Stomach (tissue), 19 donors: ENCODE measurements at places on chromosomes 16 and 17.

DNA sequence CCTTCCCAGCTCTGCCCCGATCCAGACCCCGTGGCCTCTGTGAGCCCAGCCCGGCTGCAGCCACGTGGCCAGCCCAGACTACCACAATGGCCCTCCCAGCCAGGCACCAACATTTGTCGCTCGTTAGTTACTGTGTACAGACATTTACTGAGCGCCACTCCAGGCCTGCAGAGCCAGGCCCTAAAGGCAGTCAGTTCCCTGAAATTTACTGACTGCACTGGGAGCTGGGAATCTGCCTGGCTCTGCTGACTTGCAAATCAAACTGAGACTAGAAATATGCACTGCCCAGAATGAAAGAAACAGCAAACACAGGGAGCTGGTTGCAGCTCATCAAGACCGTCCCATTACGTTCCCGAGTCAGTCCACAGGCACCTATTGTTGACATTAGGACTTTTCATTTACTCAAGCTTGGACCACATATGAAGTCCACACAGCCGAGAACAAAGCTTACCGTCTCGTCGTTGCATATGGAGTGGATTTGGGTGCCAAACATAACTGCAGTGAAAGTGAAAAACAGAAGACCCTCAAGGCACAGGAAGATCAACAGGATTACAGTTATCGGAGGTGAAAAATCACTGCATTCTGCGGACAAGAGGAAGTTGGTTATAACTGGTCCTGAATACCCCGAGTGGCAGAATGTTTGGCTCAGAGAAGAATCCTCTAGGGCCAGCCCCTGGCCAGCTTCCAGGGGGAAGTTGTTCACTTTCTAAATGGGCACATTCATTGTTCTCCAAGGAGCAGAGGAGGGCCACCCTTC, 34.5 kb downstream of the ZDHHC7 start:
- peak; percentile 48 for DNase-seq

GRCh38 chr16:49491106-49491670, 117.6 kb downstream of the C16orf78 start:
- DNase-seq: no peak

GRCh38 chr16:72371307-72372086, 199.5 kb upstream of the PMFBP1 start:
- DNase-seq: no peak

- DNase-seq: no peak
These were observed 337.1 kb downstream of the CNTNAP4 start for GRCh38 chr16:76614269-76614668.

GRCh38 chr17:16516594-16517051, 24.6 kb upstream of the LRRC75A start:
- peak; percentile 68 for DNase-seq

GRCh38 chr17:65931246-65932149, 260.4 kb downstream of the CEP112 start:
- no peak for DNase-seq

DNA sequence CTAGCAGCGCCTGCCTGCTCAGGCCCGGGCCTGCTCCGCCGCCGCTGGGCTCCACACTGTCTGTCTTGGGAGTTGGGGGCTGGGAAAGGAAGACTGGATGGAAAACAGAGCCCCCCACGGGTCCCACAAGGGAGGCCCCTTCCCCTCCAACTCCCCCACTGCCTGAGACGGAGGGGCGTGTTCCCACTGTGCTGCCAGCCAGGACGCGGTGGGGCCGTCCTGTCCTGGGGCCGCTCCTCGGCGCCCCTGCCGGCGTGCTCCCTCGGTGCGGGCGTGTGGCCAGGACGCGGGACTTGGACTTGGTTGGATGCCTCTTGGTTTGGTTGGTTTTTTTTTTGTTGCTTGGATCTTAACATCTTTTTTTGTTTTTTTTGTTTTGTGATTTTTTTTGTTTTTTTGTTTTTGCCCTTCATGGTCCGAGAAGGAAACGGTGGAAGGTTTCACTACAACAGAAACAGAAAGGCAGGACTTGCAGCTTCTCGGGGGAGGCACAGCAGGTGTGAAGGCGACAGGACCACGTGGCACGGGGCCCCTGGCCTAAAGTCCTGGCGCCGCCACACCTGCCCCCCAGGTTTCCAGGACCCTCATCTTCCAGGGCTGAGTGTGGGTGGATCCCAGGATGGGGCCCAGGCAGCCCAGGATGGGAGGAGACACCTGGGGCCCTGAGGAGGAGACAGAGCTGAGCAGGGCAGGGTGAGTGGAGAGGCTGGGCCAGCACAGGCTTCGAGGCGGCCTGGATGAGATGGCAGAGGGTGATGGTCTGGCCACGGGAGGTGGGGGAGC, 16.0 kb downstream of the ENGASE start:
- DNase-seq: no peak

DNA sequence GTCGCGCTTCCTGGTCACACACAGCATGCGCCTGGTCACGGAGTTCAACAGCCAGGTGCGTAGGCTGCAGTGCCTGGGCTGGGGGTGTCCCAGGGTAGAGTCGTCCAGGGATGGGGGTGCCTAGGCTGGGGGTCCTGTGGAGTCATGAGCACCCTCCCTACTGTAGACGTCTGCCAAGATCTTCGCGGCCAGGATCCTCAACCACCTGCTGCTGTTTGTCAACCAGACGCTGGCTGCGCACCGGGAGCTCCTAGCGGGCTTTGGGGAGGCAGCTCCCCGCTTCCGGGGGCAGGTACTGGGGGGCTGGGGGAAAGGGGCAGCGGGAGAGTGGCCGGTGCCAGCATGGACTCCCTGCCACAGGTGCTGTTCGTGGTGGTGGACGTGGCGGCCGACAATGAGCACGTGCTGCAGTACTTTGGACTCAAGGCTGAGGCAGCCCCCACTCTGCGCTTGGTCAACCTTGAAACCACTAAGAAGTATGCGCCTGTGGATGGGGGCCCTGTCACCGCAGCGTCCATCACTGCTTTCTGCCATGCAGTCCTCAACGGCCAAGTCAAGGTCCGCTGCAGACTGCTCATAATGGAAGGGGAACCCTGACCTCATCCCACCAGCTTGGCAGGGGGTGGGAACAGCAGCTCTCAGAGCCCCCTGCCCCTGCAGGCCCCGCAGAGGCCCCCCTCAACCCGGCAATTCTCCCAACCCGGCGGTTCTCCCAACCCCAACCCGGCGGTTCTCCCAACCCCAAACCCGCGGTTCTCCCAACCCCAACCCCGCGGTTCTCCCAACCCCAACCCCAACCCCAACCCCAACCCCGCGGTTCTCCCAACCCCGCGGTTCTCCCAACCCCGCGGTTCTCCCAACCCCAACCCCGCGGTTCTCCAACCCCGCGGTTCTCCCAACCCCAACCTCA, 2.4 kb downstream of the PDIA2 start:
- DNase-seq: no peak

DNA sequence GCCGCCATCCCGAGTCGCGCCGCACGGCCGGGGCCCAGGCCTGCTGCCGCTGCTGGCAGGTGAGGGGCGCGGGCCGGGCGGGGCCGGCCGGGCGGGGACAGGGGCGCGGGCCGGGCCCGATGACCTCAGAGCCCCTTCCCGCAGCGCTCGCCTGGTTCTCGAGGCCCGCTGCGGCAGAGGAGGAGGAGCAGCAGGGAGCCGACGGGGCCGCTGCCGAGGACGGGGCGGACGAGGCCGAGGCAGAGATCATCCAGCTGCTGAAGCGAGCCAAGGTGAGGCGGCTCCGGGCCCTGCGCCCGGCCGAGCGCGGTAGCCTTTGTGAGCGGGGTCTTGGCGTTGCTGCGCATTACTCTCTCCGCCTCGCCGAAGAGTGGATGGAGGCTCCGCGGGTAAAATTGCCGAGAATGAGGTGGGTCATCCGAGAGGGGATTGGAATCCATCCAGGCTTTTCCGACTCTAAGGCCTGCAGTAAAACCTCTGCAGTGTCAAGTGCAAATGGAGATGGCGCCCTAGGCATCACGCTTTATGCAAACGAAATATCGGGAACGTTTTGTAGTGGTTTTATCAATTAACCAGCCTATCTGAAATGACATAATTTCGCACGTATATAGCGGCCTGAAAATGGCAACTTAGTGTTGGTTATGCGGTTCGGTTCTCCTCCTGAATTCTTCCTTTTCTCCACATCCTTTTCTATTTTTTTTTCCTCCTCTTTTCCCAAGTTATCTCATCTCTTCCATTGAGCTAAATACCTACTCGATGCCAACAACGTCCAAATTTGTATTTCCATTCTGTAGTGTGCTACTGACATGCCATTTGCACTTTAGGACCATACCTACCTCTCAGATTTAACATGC, 577 bp downstream of the TTC19 start:
- DNase-seq: no peak

DNA sequence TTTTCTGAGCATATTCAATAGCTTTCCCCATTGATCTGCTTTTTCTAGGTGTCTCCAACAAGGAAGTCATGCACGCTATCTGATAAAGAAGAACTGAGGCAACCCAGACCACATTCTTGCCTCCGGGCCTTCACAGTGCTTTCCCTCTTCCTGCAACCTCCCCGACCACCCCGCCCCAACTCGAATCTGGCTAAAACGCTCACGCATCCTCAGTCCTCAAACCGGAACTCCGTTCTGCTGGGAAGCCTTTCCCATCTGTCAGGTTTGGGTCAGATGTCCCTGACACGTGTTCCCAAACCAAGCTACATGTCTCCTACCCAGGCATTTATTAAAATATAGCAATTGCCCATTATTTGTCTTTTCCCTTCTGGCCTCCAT, 112.7 kb downstream of the VPS53 start:
- no peak for DNase-seq

DNA sequence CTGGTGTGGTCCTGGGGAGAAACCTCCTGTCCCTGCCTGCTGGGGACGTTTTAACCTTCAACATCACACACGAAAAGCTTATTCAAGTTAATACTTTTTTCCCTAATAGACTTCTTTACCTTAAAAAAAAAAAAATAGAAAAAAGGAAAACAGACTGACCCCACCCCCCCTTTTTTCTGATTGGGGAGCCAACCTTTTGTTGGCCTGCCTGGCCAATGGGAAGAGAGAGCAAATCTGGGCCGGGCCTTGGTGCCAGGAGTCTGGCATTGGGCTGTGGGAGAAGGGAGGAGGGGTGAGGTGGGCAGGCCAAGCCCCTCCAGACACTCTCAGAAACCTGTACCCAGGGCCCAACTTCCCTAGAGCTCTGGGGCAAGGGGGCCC, 3.0 kb downstream of the CBX8 start:
- peak; percentile 69 for DNase-seq

DNA sequence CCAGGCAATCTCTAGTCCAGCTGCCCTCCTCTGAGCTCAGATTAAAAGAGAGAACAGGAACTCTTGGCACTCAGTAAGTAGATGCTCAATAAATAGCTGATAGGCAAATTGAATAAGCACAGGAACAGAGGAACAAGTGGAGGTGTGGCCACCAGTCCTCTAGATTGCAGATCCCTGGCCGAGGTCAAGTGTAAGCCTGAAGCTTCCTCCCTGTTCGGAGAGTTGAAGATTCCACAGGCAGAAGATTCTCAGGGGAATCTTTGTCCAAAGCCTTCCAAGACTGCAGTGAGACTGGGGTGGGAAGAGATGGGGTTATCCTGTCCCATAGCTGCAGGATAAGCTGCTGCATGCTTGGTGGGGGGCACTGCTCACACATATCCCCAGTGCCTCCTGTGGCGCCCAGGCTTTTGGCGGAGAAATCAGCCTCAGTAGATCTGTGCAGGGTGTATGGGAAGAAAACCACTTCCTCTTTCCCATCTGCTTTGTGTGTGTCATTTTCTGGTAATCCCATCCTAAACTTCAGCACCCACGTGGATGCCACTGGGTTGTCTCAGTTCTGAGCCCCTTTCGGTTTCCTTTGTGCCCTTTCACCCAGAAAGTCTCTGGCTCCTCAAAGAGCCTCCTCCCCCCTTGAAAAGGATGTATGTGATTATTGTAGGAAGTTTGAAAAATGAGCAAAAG, 12.1 kb downstream of the CD300A start:
- DNase-seq: no peak

GRCh38 chr17:20260268-20260667, 207.1 kb downstream of the LGALS9B start:
- no peak for DNase-seq

DNA sequence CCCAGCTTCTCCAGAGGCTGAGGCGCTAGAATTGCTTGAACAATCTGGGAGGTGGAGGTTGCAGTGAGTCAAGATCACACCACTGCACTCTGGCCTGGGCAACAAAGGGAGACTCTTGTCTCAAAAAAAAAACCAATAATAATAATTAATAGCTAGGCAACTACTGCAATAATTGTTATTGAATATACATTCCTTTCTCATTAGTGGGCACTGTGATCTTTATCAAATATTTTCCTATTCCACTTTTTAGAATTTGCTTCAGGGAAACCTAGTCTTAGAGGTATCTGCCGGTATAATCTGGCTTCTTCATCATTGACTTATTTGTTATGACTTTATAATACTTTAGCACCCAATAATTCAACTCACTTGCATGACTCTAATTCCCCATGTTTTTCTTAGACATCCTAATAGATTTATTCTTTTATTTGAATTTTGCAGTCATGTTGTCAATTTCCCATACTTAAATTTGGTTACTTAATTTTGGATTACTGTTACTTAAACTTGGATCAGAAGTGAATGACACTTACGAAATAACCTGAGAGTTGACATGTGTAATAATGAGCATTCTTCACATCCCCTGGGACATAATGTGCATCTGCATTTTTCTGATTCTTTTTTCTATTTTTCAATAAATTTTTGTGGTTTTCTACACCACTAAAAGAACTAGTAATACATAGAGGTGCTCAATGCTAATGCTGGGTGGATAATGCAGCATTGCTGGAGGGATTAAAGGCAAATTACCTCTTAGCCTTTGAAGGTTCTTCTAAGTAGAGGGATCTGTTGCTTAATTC, 25.0 kb upstream of the KCNJ16 start:
- no peak for DNase-seq

DNA sequence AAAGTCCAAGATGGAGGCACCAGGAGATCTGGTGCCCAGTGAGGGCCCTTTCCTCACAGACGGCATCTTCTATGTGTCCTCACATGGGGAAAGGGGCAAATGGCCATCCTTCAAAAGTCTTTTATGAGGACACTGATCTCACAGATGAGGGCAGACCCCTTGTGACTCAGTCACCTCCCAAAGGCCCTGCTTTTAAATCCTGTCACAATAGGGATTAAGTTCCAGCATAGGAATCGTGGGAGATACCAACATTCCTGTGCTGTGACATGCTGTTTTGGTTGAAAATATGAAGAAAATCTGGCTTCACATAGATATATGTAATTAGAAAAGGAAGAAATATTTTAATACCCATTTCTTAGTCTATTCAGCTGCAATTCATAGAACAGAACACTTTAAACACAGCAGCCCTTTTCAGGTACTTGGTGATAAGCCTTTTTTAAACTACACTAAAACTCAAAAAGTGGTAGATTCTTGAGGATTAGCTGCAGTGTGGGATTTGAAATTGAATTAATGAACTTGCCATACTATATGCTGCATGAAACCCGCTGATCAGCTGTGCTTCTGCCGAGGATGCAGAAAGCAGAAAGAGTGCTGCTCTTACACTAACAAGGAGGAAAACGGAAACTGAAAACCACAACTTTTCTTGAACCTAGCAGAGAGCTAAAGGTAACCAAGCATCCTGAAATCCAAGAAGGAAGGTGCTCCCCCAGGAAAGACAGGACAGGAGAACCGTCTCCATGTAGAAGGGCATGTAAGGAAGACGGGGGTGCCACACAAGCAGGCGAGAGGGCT, 32.7 kb downstream of the VPS53 start:
- DNase-seq: no peak

DNA sequence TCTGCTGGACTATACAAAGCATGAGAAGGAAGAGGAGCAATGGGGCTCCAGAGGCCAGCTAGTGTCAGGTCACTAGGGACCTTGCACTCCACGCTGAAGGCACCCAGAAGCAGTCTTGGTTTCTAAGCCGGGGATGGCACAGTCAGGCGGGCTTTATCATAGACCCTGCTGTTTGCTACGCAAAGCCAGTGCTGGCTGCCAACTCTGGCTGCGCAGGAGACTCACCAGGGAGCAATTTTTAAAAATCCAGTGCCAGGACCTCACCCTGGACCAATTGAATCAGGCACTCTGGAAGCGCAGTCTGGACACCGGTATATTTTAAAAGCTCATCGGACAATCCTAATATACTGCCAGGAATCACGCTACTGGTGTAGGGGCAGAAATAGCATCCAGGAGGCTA, 368.5 kb upstream of the XYLT1 start:
- peak; percentile 6 for DNase-seq
